ENCODE measurements at places on chromosomes 4 and X. TPM values are rescaled to one million over a fixed set of nuclear protein-coding genes. Genes with fewer than 3 reads are reported as not detected.

The SULT1B1 gene
- 0.28 TPM for total RNA-seq

The ETDA gene
- not detected for total RNA-seq

The UBA6 gene
- total RNA-seq: 105 TPM

The C4orf51 gene
- total RNA-seq: not detected

The MAGEA9B gene
- total RNA-seq: not detected

The MORC4 gene
- total RNA-seq: 22.9 TPM

The SRPX2 gene
- 1.3 TPM for total RNA-seq

The FGF16 gene
- not detected for total RNA-seq

The TCP11X2 gene
- total RNA-seq: not detected

- H3K36me3 ChIP-seq: no peaks in the 10 kb centered on the region
- peaks cover 37% of the 10 kb centered on the region for H3K4me1 ChIP-seq
- peak overlapping the region; percentile 48 for H3K4me3 ChIP-seq
- no peaks in the 10 kb centered on the region for H3K27me3 ChIP-seq
- peak overlapping the region; percentile 97 for H3K27ac ChIP-seq
Measured at GRCh38 chr4:185566425-185566824, 31.1 kb upstream of the PDLIM3 start.

DNA sequence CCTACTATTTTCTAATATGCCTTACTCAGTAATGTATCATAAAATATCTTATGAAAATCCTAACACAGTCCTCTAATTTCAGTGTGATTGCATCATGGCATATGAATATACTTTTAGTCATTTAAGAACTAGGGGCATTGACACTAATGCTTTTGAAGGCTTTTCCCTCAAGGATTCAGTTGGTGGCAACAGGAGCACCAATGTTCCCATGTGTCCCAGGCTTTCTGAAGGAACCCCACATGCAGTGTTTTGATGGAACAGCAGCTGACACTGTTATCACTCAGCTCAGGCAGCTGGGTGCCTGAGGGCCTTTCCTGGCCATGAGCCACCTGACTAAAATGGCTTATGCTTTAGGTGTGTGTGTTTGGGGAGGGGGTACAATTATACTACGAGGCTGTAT is 348.3 kb downstream of the ARHGAP24 start:
- no peaks in the 10 kb centered on the region for H3K27me3 ChIP-seq
- no peaks in the 10 kb centered on the region for H3K36me3 ChIP-seq
- no peak overlapping the region for H3K4me3 ChIP-seq
- peak; percentile 87 for DNase-seq
- H3K27ac ChIP-seq: peak overlapping the region; percentile 39

DNA sequence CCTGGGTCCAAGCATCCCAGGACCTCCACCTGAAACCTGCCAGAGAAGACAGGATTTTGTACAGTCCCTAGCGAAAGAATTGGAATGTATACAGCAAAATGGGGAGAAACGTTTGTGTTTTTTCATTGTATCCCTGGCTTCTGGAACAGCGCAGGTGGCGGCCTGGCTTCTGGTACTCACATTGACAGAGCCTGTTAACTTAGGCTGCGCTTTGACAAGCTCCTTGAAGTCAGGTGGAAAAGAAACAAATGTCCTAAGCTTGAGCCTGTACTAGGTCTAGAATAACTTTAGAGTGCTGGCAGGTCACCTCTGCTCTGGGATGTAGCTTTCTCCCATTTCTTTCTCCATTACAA is 343.7 kb upstream of the KLF3 start:
- H3K27ac ChIP-seq: peak overlapping the region; percentile 29
- H3K4me3 ChIP-seq: no peak overlapping the region
- DNase-seq: no peak

DNA sequence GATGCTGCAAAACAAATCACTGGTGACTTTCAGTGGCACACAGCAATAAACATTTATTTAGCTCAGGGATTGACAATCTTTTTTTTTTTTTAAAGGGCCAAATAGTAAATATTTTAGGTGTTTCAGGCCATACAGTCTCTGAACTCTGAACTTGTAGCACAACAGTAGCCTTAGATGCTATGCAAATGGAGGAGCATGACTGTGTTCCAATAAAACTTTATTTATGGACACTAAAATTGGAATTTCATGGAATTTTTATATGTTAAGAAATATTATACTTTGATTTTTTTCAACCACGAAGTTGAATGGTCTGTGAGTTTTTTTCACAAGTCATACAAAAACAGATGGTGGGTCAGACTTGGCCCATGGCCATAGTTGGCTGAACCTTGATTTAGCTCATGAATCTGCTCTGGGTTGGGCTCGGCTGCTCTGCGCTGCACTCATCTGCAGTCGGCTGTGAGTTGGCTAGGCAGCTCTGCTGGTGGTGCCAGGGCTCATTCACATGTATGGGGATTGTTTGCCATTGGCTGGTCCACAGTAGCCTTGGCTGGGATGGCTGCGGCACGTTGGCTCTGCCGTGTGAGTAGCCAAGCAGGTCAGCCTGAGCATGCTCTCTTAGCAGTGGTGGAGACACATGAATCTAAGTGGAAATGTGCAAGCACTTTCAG is 231.7 kb upstream of the PGRMC2 start:
- no peaks in the 10 kb centered on the region for H3K27me3 ChIP-seq
- H3K36me3 ChIP-seq: no peaks in the 10 kb centered on the region
- H3K27ac ChIP-seq: no peak overlapping the region
- no peak overlapping the region for H3K4me3 ChIP-seq

DNA sequence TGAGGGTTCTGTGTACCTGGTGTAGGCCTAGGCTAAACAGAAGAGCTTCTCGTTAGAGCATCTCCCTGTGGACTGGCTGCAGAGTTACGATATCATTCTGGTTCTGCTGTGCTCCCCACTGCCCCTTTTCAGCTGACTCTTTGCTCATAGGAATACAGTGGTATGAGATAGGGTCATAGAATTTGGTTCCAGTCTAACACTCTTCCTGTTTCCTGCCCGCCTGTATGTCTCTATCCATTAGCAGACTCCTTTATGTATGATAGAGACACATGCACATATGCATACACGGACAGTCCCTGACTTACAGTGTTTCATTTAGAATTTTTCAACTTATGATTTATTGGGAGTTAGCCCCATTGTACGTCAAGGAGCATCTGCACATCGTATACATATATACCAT is 15.3 kb downstream of the RNF4 start:
- peaks cover 8% of the 10 kb centered on the region for H3K36me3 ChIP-seq
- H3K27ac ChIP-seq: no peak overlapping the region
- H3K27me3 ChIP-seq: no peaks in the 10 kb centered on the region
- no peak overlapping the region for H3K4me3 ChIP-seq
- DNase-seq: no peak

GRCh38 chr4:30802622-30803323 is 82.6 kb downstream of the PCDH7 start:
- DNase-seq: peak; percentile 93
- H3K27ac ChIP-seq: peak overlapping the region; percentile 87
- H3K4me1 ChIP-seq: peaks cover 24% of the 10 kb centered on the region
- H3K4me3 ChIP-seq: no peak overlapping the region
- no peaks in the 10 kb centered on the region for H3K27me3 ChIP-seq

DNA sequence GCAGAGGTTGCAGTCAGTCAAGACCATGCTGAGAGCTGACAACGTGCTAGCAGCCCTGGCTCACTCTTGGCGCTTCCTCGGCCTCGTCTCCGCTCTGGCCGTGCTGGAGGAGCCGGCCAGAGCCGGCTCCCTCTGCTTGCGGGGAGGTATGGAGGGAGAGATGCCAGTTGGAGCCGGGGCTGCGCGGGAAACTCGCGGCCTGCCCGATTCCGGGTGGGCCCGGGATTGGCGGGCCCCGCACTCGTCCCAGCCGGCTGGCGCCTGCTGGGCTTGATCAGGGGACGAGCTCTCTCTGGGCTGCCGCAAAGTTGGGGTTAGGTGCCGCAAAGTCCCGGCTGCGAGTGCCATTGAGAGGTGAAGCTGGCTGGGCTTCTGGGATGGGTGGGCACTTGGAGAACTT is 27.8 kb upstream of the SHISA3 start:
- no peak overlapping the region for H3K4me3 ChIP-seq
- H3K4me1 ChIP-seq: no peaks in the 10 kb centered on the region
- no peak for DNase-seq

DNA sequence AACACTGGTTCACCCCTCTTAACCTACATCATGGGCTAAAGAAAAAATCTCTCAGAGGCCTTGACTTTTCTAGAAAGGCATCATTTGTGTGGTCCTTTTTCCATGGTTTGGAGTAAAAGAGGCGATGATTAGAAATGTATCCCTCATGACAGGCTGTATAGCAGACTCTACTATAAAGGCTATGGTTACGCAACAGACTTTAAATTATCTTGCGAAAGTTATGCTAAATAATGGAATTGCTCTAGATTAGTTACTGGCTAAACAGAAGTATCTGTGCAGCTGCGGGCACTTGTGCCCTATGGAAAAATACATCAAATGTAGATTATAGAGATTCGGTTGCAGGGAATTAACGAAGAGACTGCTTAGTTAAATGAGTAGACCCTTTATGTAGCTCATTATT is 101.6 kb downstream of the TMEM47 start:
- no peak overlapping the region for H3K27ac ChIP-seq
- H3K36me3 ChIP-seq: no peaks in the 10 kb centered on the region
- no peaks in the 10 kb centered on the region for H3K4me1 ChIP-seq
- H3K4me3 ChIP-seq: no peak overlapping the region

DNA sequence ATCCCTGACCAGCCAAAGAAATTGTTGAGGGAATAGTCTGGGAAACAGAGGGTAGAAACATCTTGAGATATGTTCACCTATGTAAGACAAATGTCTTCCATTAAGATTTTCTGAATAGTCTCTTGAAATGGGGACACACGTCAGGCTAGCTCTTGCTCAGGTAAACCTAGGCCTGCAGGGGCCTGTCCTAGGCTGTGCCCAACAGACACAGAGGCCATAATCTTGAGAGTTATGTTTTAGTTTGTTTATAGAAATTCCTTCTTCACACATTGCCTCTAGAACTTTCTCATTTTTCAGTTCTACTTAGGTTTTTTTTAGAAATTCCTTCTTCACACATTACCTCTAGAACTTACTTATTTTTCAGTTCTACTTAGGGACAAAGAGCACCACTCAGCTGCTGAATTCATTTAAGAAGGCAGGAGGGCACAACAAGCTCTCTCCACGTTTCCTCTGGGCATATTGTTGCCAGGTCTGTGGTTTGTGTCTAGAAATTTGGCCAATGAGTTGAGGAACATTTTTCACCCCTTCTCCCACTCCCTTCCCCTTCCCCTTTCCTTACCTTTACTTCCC is 94.9 kb downstream of the ARHGAP24 start:
- H3K36me3 ChIP-seq: peaks cover 20% of the 10 kb centered on the region
- H3K27me3 ChIP-seq: no peaks in the 10 kb centered on the region
- H3K4me1 ChIP-seq: no peaks in the 10 kb centered on the region
- H3K27ac ChIP-seq: no peak overlapping the region

DNA sequence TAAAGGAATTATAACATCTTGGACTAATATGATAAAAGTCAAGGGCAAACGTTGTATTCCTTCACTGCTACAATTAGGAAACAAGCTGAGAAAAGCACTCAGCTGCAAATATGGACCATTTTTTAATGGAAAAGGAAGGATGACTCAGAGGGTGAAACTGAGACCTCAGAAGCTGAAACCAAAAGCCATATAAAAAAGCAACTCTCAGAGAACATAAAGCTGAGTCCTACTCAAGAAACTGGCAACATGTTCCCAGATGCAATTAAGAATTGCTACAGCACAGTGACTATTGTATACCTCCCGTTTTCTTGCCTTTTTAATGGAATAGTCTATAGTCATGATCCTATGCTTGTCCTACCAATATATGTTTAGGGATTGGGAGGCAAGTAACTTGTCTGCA is 1106.4 kb upstream of the INTU start:
- H3K27ac ChIP-seq: no peak overlapping the region
- no peak overlapping the region for H3K4me3 ChIP-seq
- H3K27me3 ChIP-seq: no peaks in the 10 kb centered on the region

DNA sequence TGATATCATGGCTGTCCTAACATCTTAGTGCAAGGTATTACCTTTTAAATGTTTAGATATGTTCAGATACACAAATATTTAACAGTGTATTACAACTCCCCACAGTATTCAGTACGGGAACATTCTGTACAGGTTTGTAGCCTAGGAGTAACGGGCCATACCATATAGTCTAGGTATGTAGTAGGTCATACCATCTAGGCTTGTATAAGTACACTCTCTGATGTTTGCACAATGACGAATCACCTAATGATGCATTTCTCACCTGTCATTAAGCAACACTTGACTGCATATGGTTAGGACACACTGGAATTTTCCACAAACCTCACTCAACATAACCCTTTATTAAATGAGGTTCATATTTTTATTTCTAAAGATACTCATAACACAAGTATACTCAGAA is 67.7 kb downstream of the THOC2 start:
- no peak overlapping the region for H3K27ac ChIP-seq
- no peak for DNase-seq
- H3K4me3 ChIP-seq: no peak overlapping the region
- no peaks in the 10 kb centered on the region for H3K4me1 ChIP-seq
- peaks cover 80% of the 10 kb centered on the region for H3K36me3 ChIP-seq

DNA sequence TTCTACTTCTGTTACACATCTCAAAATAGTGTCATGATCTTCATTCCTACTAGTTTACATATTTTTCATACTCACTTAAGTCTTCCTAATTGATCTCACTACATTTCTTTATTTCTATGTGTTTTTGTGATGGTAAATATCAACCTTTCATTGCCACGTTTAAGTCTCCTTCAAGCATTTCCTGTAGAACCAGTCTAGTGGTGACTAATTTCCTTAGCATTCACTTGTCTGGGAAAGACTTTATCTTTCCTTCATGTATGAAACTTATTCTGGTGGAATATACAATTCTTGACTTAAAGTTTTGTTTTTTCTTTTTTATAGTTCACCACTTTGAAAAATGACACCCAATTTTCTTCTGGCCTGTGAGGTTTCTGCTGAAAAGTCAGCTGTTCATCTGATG is 181.4 kb upstream of the NEIL3 start:
- H3K27me3 ChIP-seq: no peaks in the 10 kb centered on the region
- H3K4me3 ChIP-seq: no peak overlapping the region
- no peaks in the 10 kb centered on the region for H3K4me1 ChIP-seq
- H3K27ac ChIP-seq: no peak overlapping the region

DNA sequence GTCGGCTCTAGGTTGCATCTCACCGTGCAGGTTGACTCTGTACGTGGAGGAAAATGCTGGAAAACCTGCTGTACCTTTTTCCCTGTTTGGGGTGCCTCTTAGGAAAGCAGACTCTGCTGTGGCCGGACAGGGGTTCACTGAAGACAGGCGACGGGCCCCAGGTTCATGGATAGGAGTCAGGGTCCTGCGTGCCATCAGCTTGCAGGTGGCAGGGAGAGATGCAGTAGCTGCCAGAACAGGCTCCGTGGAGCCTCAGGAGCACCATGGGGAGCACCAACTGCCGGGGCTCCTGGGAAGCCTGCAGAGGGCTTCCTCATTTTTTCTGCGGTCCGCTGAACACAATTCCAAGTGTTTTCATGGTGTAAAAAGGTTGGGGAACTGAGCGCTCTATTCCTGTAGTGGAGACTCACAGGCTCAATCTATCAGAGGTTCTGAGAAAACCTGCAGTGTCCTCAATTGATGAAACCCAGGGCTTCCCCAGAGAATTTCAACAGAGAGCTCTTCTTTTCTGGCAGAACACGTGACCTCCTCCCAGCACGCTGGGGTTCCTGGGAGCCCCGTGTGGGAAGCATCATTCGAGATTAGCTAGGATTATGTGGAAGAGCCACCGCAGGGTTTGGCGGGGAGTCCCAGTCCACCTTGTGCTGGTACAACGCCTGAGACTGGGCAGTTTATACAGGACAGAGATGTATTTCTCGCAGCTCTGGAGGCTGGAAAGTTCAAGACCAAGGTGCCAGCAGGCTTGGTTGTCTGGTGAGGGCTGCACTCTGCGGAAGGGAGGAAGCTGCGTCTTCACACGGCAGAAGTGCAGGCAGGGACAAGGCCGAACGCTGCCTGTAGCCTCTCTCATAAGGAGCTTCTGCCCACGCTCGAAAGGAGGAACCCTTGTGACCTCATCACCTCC is 1.6 kb downstream of the HTRA3 start:
- no peak for DNase-seq
- H3K36me3 ChIP-seq: no peaks in the 10 kb centered on the region

Data from SJCRH30 (cell line).